CD4-positive, alpha-beta T cell (primary cell): ENCODE measurements at places on chromosomes 6 and 20.
A peak's percentile ranks its signal among the peaks of the same experiment; 100 is the strongest.

DNA sequence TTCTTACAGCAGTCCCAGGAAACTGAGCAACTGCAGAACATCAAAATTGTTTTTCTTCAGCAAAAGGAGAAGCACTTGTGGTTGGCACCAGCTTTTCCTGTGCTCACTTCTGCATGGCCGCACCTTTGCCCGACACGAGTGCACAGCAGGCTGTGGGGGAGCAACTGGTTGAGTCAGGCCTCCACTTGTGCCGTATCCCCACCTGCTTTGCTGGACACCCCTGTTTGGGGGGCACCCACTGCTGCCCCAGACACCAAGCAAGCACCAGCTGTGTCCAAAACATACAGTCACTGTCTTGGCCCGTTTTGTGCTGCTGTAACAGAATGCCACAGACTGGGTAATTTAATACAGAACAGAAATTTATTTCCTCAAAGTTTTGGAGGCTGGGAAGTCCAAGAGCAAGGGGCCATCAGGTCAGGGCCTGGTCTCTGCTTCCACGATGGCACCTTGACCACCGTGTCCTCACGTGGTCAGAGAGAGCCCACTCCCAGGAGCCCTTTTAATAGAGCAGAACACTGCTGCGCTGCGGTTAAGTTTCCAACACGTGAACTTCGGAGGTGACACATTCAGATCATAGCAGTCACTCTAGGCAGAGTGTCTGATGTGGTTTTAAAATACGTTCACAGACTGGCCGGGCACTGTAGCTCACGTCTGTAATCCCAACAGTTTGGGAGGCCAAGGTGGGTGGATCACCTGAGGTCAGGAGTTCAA lies 8.7 kb upstream of the GMEB2 start:
- DNase-seq, result peak; percentile 93

GRCh38 chr20:33556246-33556645 lies 66.3 kb downstream of the CBFA2T2 start:
- DNase-seq, result no peak

- no peak for DNase-seq
Observed at GRCh38 chr20:58995461-58996225, 11.4 kb downstream of the CTSZ start.

GRCh38 chr6:138242987-138243592 lies 24.8 kb upstream of the PBOV1 start:
- no peak for DNase-seq

- DNase-seq, result no peak
Observed at GRCh38 chr6:64683682-64684081, 1023.3 kb downstream of the EYS start.

DNA sequence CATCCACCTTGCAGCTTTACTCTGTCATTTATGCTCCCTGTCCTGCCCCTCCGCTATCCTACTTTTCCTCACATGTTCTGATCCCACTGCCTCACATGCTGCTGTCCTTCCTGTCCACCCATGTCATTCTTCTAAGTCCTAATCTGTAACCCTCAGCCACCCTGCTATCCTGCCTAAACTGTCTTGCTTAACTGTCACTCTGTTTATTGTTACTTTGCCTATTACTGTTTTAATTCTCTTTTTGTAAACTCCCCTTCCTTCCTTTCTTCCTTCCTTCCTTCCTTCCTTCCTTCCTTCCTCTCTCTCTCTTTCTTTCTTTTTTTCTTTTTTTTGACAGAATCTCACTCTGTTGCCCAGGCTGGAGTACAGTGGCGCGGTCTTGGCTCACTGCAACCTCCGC lies 1.4 kb downstream of the CUL9 start:
- DNase-seq, result no peak

DNA sequence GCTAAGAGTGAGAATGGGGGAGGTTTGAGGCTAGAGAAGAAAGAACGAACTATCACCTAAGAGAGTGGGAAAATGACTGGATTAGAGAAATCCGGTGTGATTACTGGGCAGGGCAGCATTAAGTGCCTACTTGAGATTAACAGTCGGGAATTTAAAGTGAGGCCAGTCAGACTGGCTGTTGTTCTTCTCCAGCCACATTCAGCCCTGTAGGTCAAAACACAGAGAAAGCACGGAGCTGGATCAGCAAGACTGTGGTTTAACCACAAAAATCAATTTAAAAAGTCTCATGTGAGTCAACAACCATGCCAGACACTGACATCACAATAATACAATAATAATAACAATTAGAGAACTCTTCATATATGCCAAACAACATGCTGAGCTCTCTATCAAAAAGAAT lies 301.9 kb upstream of the SGK1 start:
- DNase-seq, result no peak

DNA sequence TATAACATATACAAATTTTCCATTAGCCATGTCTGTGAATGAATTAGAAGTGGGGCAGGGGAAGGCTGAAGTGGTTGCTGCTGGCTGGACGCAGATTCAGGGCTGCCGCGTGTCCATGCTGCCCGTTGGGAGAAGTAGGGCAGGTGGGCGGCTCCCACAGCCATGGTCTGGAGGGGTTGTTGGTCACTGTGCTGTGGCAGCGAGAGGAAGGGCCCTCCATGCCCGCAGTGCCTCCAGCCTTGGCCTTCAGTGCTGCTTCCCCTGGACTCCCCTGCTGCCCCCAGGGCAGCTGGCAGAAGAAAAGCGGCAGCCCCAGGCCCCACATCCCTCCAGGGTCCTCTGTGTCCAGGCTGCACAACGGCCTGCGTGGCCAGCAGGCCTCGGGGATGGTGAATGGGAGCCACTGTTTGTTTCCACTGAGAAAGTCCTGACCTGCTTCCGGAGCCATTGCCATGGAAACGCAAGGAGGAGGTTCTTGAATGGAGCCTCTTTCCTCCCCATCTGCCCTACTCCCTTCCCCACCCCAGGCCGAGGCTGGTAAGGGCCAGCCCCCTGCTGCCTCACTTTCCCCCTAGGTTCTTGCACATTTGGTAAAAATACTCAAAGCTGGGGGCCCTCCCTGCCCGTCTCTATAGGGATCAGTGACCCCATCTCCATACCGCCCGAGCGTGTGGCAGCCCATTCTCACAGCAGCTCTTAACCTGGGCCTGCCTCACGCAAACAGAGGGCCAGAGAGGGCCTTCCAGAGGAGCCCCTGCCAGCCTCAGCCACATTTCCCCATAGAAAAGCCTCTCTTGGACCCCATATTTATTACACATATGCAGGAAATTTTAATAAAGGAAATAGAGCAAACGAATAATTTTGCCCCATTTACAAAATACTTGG lies 113.3 kb downstream of the SASH1 start:
- DNase-seq, result no peak

GRCh38 chr6:34381081-34381480 lies 11.4 kb downstream of the NUDT3 start:
- DNase-seq, result no peak

DNA sequence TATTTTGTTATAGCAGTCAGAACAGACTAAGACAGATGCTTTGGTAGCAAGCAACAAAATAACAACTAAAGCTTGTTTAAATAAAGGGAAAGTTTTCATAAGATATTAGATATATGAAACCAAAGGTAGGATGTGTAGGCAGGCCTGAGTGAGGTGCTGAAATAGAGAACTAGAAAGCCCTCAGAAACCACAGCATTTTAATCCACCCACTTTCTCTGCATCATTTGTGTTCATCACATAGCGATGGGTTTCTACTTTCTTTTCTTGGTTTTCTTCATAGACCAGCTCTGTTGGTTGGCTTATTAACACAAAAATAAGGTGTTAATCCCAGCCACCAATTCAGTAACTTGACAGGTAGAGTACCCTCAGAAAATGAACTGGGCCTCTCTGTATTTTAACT lies 58.6 kb downstream of the RPS12 start:
- no peak for DNase-seq

DNA sequence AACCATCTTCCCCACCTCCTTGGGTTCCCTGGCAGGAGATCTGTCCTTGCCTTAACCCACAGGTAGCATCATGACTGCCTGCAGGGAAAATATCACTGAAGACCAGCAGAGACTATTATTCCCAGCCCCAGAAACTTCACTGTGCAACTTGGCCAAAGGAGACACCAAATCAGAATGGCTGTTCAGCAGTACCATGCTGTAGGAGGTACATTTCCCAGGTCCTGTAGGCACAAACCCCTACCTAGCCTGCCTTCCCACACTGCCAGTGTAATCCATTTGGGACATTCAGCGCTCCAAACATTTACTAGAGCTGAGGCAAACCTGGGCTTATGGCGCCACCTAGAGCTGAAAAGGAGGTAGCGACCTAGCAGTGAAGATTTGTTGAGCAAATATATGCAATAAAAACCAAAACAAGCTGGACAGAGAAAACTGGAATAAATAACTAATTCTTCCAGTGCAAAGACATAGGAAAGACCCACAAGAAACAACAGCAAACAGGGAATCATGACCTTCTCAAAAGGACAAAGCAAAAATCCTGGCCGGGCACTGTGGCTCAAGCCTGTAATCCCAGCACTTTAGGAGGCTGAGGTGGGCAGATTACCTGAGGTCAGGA lies 60.3 kb downstream of the VTA1 start:
- peak; percentile 11 for DNase-seq

GRCh38 chr6:147709396-147710272 lies 201.1 kb downstream of the SAMD5 start:
- no peak for DNase-seq

- DNase-seq, result no peak
Observed at GRCh38 chr20:16313917-16314316, 259.3 kb downstream of the KIF16B start.
